Activated naive CD8-positive, alpha-beta T cell treated with anti-CD3 and anti-CD28 coated beads, Interleukin-2, amount 10 ng/mL, durations not matched to agents 7 days and 5 days (primary cell): ENCODE measurements at places on chromosomes 16 and 17.

DNA sequence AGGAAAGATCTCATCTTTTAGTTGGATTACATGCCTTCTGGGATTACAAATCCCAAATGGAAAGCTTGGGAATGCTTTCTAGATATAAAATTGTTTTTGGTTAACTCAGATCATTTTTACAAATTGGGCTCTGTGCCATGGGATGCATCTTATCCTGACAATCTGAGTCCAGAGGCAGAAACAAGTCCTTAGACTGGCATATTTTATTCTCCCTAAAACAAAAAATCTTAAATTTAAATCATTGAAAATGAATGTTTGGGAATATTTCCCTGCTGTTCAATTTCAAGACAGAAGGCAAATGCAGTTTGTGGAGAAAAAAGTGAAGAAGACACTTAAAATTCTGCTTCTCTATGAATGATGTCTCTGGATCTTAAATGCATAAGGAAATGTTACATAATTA, 456.6 kb upstream of the GOT2 start:
- DNase-seq, result no peak

GRCh38 chr17:79981661-79982101, 54.0 kb downstream of the TBC1D16 start:
- DNase-seq, result peak; percentile 16

DNA sequence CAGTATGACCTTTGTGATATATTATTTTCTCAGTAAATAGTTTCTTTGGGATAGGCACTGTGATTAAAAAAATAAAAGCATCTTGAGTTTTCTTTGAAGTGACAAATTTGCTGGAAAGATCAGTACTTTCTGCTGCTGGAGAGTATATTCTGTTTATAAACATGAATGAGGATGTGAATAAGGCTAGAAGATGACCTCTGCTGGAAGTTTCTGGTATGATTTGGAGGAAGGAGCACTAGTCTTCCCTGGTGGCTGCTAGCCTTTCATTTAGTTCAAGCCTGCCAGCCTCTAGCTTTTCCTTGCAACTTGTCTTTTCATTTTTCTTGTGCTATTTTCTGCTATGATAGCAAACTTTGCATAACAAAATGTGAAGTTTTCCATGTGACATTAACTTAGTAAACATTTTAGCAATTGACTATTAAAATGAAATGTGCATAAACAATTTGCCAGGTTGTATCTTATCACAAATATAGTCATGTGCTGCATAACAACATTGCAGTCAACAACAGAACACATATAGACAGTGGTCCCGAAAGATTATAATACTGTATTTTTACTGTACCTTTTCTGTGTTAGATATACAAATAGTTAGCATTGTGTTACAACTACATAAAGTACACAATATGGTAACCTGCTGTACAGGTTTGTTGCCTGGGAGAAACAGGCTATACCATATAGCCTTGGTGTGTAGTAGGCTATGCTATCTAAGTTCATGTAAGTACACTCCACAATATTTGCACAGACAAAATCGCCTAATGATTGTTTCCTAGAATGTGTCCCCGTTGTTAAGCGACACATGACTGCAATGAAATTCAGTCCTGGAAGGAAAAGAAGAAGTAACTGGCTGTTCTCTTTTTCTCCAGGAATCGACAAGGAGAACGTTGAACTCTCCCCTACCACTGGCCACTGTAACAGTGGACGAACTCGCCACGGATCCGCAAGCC, 18.1 kb upstream of the RAB11FIP4 start:
- DNase-seq, result no peak

GRCh38 chr17:78637146-78637545, 60.0 kb upstream of the DNAH17 start:
- no peak for DNase-seq

DNA sequence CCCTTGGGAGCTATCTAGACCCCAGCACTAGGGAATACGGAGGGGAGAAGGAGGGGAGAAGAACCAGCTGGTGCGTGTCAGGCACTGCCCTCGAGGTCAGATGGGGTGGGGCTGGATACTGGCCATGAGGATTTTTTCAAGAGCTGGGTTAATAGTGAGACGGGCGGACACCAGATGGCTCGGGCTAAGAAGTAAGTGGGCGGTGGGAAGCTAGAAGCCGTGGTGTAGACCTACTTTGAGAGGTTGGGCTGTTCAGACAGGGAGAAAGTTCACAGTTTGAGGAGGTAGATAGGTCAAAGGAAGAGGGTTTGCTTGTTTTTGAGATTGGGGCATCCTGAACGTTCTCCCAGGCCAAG, 303.8 kb downstream of the SEC14L1 start:
- peak; percentile 48 for DNase-seq

- no peak for DNase-seq
Measured at GRCh38 chr17:77822302-77823030, 136.0 kb upstream of the TNRC6C start.

DNA sequence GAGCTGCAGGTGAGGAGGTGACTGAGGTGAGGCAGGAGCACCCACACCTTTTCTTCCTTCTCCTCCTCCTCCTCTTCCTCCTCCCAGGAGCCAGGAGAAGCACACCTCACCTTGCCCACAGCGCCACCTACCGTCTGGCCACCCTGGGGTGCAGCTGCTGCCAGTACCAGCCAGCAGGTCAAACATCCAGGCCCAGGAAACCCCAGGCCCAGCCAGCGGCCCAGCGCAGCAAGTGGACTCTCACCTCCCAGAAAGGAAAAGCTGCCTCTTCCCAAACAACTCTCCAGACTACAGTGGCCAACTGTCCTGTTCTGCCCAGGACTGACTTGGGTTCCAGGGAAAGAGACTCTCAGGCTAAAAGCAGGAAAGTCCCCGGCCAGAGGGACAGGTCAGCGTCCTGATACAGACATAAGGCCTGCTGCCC, 22.7 kb downstream of the PEMT start:
- peak; percentile 81 for DNase-seq

DNA sequence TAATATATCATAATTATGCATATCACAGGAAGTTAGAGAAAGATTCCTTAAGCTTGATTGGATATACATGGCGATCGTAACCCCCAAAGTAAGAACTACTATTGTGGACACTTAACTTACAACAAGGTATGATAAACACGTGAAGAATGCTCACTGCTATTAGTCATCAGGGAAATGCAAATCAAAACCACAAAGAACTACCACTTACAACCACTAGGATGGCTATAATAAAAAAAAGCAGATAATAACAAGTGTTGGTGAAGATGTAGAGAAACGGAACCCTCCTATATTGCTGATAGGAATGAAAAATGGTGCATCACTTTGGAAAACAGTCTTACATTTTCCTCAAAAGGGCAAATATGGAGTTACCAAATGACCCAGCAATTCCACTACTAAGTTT, 265.9 kb downstream of the SLC39A11 start:
- no peak for DNase-seq

GRCh38 chr16:89552913-89553312, 7.6 kb upstream of the RPL13 start:
- DNase-seq, result no peak

- DNase-seq, result no peak
Measured at GRCh38 chr17:78959803-78960202, 19.9 kb downstream of the LGALS3BP start.

DNA sequence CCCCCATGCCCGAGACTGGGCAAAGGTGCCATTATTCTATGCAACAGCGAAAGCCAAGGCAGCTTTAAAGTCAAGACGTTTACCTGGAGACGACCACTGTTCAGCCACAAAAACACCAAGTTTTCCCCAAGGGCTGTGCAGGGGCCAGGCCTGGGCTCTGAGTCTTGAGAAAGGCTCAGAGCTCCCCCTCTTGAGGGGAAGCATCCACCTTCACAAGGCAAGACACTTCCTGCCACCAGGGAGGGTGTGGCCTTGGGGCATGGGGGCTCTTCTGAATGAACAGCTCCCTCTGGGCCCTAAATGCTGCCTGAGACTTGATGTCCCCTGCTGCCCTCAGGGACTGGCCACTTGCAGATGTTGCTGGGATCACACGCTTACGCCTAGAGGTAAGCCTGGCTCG, 26.5 kb downstream of the PDIA2 start:
- DNase-seq, result no peak

- DNase-seq, result no peak
Measured at GRCh38 chr16:9465161-9465560, 373.7 kb downstream of the HAPSTR1 start.

DNA sequence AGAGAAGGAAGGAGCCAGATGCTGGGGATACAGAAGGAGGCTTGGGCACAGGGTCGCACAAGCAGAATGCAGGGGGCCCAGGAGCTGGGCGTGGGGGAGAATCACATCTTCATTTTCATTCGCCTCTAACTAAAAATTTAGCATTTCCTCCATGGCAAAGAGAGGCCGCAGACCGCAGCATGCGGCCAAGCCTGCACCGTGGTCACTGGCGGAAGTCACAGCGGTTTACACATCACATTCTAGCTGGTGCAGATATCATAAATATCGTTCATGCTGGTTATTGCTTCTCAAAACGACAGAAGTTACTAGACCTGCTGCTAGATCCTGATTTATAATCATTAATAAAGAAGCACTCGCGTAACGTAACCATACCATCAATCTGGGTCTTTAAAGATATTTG, 162.0 kb downstream of the NTN1 start:
- DNase-seq, result peak; percentile 35

GRCh38 chr17:7216242-7217112, 3.2 kb downstream of the DLG4 start:
- DNase-seq, result no peak

DNA sequence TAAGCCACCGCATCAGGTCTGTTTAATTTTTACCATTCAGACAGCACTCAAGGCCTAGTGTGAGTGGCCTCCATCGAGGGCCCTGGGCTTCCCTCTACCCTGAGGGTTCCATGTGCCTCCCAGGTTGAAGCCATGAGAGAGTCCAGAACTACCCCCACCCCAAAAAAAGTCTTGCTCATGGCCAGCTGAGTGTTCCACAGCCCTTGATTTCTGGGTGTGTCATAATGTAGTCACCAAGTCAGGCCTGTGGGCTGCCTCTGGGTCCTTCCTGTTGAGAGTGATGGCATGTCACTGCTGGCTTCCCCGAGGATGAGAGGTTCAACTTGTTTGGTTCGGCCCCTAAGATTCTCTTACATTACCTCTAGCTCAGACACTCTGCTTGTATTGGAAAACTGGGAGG, 100.6 kb downstream of the PITPNC1 start:
- peak; percentile 58 for DNase-seq

DNA sequence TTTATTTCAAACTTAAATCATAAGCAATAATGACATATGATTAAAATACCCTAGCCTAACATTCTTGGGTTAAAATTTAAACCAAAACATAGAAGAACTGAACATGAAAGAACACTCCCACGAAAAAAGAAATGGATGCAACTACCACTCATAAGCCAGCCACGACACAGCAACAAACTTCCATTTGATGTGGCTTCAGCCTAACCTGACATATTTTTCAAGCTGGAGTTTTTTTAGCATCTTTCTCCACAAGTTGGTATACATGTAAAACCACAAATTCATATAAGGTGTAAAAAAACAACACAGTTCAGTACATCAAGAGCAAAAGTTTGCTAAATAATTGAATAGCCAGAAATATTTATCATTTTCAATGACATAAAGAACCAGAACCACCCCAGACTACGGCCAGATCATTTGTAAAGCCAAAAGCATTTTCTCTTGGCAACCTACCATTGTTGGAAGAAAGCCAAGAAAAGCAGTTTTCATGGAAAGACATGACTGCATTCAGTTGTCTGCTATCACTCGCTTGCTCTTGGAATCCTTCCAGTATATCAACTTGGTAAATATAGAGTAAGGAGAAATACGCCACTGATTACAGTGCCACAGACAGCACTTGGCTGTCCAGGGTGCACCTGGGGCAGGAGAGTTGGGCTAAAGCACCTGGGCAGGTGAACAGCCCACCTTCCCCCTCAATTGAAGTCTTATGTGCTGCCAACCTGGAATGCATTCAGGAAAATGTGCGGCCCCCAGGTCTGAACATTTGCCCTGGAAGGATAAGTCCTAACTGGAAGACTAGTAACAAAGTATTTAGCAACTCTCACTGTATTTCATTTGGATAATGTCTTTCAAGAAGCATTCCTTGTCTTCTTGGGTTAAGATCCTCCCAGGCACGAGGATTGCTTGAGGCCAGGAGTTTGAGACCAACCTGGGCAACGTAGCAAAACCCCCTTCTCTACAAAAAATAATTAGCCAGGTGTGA, 60.5 kb downstream of the CREBBP start:
- DNase-seq, result no peak

DNA sequence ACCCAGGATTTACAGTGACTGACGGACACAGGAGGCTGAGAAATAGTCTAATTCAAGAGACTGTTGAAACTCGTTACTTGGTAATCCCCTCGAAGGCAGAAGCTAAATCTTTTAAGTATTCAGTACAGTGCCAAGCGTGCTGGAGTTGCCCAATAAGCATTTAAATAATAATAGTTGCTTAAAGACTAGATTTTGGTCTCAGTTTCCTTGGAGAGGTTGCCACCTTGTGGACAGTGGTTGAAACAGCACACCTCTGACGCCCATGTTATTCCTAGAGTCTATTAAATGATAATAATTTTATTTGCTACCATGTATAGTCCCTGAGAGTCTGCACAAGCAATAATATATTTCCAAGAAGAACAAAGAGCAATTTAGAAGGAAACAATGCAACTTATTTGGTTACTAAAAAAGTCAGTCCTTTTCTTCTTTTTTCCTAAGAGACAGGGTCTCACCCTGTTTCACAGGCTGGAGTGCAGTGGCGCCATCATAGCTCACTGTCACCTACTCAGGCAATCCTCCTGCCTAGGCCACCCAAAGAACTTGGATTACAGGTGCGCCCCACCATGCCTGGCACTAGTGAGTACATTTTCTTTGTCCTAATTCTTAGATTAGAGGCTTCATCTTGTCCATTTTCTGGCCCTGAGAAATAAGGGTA, 138.0 kb upstream of the NUDT7 start:
- DNase-seq, result no peak

- DNase-seq, result no peak
Measured at GRCh38 chr17:21688293-21688949, 3.9 kb upstream of the KCNJ18 start.

DNA sequence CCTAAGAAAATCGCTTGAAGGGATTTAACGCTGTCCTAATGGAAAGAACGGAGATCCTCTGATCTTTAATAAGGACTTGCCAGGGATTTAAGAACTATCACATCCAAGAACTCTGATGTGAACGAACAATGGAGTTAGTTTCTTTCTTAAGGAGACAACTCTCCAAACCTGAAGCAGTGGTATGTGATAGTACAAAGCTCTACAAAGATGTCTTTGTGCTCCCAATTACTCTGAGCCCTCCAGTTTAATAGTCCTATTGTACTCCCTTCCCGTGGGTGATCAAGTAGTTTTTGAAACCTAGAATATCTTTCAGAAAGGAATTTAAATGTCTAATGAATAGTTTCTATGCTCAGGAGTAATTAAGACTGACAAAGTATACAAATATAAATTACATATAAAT, 123.8 kb downstream of the FTO start:
- DNase-seq, result no peak

- no peak for DNase-seq
Measured at GRCh38 chr17:68004201-68004600, 7.9 kb upstream of the C17orf58 start.

DNA sequence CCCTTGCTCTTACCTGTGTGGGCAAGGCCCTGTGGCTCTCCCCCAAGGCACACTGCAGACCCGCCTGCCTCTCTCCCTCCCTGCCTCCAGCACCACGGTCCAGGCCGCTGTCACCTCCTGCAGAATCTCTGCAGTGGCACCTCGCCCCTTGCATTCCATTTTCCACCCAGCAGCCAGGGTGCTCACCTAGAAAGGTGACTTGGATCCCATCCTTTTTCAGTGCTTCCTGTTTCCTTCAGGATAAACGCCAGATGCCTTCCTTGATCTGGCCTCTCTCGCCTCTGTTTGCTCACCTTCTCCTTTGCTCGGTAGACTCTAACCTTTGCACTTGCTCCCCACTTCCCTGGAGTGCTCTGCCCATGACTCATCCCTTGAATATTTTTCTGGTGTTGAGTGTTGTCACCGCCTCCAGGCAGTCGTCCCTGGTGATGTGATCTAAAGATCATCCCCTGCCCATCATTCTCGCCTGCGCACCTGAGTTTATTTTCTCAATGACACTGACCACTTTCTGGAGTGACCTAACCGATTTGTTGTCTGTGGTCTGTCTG, 79.2 kb upstream of the LGALS9 start:
- DNase-seq, result no peak
